ENCODE measurements at places on chromosomes 2 and 18.

DNA sequence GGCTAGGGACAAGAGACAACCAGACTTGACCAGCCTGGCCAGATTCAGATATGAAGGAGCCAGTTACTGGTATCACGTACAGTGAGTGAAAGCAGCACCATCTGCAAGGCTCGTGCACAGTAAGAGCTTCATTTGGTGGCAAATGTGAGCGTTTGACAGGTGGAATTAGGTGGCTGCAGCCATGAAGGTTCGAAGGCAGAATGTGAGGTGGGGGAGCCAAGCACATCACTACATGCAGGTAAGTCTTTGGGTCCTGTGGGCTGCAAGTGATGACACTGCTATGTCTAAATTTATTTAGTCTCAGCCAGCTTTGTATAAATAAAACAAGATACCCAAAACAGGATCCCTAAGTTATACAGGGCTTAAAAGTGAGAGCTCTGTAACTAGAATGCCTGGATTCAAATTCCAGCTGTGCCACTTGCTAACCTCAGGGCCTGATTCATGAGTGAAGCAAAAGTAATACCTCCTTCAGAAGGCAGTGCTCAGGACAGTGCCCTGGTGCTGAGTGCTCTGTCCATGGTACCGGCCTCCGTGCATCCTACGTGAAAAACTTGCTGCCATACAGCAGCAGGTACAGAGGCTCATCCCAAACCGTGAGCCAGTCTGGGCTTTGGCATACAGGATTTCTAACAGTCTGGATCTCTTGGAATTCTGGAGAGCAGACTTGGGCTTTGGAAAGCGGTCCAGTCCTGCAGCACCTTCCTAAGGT, 18.6 kb downstream of the DDX18 start:
- no peak for DNase-seq

GRCh38 chr18:42536442-42536841, 579.0 kb downstream of the RIT2 start:
- no peak for DNase-seq

DNA sequence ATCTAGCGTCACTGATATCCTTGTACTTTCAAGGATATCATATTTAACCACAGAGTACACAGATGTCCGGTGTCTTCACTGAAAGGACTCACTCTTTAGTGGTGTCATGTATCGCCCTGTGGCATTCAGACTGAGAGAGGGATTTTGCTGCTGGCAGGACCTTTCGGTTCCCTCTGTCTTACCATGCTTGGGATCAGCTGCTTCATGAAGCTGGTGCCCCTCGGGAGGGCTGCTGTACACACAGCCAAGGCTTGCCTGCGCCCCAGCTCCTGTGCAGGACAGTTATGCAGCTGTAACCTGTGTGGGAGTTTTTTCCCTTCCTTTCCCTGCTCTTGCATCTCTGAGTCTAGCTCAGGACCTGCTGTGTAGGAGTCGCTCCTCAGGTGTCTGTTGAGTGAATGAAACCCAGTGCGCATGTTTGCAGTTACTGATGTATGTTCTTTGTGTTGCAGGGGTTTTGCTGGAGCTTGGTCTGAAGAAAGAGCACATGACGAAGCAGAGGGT, 64.4 kb downstream of the GREB1 start:
- no peak for DNase-seq

- DNase-seq, result no peak
Observed at GRCh38 chr2:84619794-84620371, 103.6 kb downstream of the DNAH6 start.

DNA sequence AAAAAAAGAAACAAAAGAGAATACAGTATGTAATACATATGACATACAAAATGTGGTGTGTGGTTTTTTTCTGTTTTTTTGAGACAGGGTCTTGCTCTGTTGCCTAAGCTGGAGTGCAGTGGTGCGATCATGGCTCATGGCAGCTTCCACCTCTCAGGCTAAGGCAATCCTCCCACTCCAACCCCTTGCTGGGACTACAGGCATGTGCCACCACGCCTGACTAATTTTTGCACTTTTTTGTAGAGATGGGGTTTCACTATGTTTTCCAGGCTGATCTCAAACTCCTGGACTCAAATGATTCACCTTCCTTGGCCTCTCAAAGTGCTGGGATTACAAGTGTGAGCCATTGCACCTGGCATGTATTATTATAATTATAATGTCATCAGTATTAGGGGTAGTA, 38.9 kb downstream of the DHX57 start:
- no peak for DNase-seq

- no peak for DNase-seq
Observed at GRCh38 chr2:173415431-173416381, 61.0 kb downstream of the CDCA7 start.

- no peak for DNase-seq
Observed at GRCh38 chr2:27762951-27763906, 8.3 kb upstream of the MRPL33 start.

DNA sequence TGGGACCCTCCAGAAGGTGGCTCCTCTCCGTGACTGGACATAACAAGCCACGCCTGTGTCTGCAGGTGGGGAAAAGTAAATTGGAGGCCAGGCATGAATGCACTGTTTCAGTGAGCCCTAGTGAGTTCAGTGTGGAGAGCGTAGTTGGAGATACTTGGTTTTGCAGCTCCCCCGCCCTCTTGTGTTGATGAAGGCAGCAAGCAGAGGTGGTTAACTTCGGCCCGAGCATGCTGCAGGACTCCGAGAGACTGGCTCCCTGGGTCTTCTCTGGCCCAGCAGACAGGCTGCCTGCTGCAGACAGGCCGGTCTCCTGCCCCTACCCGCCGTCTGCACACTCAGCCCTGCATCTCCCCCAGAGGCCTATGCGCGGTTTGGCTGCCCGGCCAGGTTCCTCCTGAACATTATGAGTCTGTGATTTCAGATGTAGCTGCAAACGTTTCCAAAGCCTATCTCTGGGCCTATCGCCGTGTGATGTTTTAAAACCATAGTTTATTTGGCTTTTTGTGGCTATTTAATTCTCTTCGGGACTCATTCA, 102.4 kb downstream of the LDLRAD4 start:
- DNase-seq, result no peak

DNA sequence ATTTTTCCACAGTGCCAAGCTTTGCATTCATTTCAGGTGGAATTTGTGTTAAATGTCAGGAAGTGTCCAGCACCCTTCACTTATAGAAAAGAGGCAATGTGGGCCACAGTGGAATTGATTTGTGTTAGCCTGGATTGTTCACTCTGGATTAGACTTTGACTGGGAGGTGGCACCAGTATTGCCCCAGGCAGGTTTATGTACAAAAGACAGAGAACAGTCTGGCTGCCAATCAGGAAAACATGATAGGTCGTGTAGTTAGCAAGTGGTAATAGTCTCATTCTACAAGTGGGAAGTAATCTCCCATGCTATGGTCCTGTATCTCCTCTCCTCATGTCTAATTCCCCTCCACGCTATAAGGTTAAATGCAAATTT, 45.6 kb downstream of the RAB27B start:
- DNase-seq, result no peak

DNA sequence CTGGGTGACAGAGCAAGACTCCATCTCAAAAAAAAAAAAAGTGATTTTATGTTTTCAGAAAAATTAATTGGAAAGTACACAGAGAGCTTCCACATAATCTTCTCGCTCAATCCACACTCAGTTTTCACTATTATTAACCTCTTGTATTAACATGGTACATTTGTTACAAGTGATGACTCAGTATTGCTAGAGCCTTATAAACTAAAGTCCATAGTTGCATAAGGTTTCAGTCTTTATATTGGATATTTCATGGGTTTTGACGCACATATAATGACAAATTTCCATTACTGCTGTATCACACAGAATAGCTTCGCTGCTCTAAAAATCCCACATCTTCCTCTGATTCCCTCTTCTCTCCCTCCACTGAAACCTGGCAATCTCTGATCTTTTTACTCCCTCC, 603.5 kb downstream of the XIRP2 start:
- DNase-seq, result no peak

GRCh38 chr2:149904352-149905175, 317.0 kb upstream of the MMADHC start:
- DNase-seq, result no peak

DNA sequence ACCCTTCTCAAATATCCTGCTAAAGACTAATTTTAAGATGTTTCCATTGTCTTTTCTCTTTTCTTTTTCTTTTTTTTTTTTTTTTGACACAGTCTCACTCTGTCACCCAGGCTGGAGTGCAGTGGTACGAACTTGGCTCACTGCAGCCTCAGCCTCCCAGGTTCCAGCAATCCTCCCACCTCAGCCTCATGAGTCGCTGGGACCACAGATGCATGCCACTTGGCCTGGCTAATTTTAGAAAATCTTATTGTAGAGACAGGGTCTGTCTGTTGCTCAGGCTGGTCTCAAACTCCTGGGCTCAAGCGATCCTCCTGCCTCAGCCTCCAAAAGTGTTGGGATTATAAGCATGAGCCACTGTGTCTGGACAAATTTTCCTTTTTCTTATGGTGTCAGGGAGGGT, 167.5 kb downstream of the MCFD2 start:
- DNase-seq, result no peak

DNA sequence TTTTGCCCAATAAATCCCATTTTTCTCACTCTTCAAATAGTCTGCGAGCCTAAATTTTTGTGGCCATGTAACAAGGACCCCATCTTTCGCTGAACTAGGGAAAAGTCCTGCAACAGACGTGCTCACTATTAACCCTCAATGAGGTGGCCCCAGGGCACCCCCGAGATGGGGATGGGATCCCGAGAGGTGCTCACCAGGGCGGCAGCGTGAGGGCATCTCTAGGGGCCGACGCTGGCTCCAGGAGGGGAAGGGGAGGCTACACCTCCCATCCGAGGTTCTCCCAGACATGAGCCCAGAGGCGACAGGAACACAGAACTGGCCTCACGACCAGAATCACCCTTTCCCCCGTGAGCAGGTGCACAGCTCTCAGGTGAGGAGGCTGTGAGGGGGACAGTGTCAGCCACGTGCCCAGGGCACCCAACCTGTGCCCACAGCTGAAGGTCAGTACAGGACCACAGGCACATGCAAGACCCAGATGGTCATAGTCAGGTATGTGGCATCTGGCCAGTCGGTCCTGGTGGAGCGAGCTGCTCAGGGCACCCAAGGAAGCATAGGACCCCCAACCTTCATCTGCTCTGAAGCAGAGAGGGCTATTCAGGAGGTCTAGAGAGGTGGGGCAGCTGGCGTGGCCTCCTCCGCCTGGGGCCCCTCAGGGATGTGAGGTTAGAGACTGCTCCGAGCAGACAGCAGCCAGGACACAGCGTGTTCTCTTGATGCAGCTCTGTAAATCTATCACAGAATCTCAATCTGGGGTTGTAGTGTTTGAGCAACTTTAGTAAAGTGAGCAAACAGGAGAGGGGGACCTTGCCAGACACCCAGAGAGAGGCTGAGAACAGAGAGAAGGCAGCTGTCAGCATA, 62.8 kb downstream of the PXDN start:
- DNase-seq, result no peak

- DNase-seq, result no peak
Observed at GRCh38 chr18:31652877-31653276, 31.5 kb downstream of the B4GALT6 start.

- DNase-seq, result peak; percentile 85
Observed at GRCh38 chr2:96116424-96116878, at the start of gene ADRA2B. Gene ADRA2B, minus strand, starts transcription at chr2:96116571. Its CDS starts 422 bp downstream, at chr2:96116149.

- no peak for DNase-seq
Observed at GRCh38 chr2:40654346-40654745, 202.5 kb upstream of the SLC8A1 start.

DNA sequence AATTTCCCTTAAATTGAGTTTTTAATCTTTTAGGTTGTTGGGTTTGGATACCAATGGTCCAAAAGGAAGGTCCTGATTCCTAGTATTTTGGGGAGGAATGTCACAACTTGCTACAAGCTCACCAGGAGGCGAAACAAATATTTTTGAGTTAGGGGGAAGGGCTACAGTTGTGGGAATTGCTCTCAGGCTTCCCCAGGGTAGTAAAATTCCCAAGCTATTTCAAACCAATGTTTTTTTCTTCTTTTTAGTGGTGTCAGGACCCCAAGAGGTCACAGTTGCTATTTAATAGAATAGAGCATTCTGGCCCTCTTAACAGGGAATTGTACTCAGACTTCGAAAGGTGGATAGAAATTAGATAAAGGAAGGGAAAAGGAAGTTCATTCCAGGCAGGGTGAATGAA, 68.5 kb upstream of the ST3GAL5 start:
- no peak for DNase-seq

GRCh38 chr18:22711192-22711685, 221.9 kb upstream of the RBBP8 start:
- no peak for DNase-seq

- DNase-seq, result no peak
Observed at GRCh38 chr18:78770139-78770822, 209.3 kb upstream of the SALL3 start.

- DNase-seq, result no peak
Observed at GRCh38 chr2:80573950-80574349, 269.4 kb upstream of the LRRTM1 start.

DNA sequence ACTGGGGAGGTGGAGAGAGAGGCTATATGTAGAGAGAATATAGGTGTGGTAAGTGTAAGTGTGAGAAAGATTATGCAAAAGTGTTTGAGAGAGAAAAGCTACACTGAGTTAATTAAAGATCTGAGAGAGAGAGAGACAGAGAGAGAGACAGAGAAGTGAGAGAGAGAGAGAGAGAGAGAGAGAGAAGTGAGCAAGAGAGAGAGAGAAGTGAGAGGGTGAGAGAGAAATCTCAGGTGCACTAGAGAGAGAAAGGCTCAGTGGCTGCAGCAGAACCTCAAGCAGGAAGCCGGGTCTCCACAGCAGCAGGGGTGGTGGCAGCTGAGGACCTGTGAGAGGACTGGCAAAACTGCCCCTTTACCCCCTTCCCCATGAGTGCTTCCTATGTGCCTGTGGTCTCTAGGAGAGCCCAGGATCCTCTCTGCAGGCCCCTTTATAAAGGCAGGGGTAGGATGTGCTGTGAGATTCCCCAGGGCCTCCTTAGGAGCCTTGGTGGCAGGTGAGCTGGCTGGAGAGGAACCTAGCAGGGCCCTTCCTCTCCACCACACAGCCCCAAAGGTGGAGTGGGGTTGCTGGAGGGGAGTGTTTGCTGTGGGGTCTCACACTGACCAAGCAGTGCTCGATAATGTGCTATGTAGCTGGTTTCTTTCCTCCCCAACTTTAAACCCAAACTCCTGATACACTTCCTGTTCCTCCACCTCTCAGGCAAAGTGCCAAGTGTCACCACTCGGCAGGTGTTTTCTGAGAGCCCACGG, 52.6 kb downstream of the SLC4A5 start:
- peak; percentile 71 for DNase-seq

DNA sequence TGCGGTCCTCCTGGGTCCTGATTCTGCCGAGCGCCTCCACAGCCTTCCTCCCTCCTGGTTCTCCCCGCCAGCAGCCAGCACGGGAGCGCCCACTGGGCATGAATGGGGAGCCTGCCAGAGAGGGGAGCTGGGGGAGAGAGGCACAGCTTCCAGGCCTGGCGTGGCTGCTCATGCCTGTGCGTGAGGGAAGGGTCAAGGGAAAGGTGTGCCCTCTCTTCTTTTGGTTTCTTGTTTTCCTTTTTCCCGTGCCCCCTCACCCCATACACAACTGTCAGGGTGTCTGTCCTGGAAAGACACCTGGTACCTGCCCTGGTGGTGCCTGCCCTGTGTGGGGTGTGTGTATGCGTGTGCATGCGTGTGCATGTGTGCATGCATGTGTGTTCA, 4.7 kb upstream of the NEURL3 start:
- DNase-seq, result no peak

DNA sequence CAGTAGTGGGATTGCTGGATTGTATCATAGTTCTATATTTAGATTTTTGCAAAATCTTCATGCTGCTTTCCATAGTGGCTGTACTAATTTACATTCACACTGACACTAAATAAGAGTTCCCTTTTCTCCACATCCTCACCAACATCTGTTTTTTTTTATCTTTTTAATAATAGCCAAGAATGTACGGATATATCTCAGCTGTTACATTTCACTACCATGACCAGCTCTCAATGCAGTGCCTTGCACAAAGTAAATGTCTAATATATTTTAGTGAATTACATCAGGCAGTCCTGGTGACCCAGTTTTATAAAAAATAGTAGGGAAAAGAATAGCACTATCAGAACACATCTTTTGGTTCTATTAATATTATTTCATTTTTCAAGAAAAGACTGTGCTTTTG, 161.8 kb downstream of the LNPK start:
- no peak for DNase-seq
